ENCODE measurements at places on chromosomes 2 and 18. TPM values are rescaled to one million over a fixed set of nuclear protein-coding genes. Genes with fewer than 3 reads are reported as not detected.

DNA sequence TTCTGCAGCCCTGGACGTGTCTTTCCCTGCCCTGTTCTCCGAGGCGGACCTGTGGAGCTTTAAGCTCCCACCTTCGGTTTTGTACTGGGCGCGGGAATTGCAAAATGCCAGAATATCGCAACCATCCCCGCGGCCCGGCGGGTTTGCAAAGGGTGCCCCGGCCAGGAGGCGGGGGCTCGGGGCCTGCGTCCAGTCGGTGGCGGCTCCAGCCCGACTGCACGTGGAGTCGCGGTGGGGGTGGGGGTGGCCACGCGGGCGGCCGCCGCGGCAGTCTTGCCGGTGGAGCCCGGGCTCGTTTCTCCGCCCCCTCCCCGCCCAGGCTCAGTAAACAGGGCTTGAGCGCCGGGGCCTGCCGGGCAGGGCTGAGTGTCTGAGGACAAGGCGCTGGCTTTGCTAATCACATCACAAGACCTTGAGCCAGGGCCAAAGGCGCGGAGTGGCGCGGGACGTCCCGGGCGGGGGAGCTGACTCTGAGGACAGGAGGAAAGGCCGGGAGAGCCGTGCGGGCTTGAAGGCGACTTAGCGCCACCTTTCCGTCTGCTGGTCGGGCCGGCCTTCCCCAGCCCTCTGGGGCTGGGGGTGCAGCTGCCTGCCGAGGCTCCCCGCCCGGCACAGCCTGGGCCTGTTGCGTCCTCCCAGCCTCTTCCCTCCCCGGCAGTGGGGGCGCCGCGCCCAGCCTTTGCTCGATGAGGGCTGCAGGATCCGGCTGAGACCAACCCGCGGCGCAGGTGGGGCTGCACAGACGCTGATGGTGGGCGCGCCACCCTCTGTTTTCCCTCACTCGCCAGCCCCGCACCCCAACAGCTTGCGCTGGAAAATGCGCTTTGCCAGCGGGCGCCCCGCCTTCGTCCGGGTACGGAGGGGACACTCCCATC lies 786 bp upstream of the ZFP36L2 start:
- DNase-seq = peak; percentile 60

GRCh38 chr2:68385220-68385906 lies 20.3 kb downstream of the PLEK start:
- DNase-seq = no peak

ZNF396 gene
- total RNA-seq = 0.60 TPM

DNA sequence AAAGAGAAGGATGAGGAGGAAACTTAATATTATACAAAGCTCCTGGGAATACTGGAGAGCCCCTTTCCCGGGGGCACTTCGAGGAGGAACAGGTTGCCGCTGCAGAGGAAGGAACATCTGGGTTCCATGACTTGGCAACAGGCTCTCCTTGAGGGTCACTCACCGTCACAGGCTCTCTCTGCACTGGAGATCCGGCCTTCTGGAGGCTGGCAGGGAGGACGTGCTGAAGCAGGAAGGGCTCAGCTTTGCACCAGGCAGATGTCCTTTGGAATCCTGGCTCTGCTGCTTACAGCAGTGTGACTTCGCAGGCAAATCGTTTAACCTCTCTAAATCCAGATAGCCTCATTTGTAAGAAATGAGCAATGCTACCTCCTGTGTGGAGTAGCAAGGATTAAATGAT lies 2.9 kb upstream of the DPYSL5 start:
- DNase-seq = no peak

ICOS gene
- 143 TPM for total RNA-seq

DNA sequence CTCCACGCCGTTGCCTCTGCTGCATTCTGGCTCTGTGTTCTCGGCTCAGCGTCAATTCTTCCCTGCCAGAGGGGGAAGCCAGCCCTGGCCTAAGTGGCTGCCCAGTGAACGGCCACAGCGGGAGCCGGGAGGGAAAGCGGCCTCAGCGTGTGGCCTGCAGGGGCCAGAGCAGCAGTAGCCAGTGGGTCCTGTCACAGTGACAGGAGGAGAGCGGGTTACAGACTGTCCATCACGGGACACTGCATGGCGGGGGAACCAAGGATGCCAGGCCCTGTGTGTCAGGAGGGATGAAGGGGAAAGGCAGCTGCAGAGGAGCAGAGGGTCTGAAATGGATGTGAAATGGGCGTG lies 39.7 kb downstream of the PDIA6 start:
- DNase-seq = no peak

GRCh38 chr2:189880832-189881492 lies 96.7 kb downstream of the PMS1 start:
- no peak for DNase-seq

GRCh38 chr2:85787282-85787980 lies 33.6 kb downstream of the ATOH8 start:
- DNase-seq = no peak

Data from activated T-helper 1 cell treated with anti-CD3 and anti-CD28 coated beads, Interleukin-12 subunit alpha, Interleukin-12 subunit beta, Interleukin-2, Interleukin-4 antibody, amounts not matched to agents 30 ng/mL and 10 ng/mL and 1 ng/mL, durations not matched to agents 14 hours and 24 hours and 36 hours (primary cell).